ENCODE measurements at places on chromosomes 3 and 15.

DNA sequence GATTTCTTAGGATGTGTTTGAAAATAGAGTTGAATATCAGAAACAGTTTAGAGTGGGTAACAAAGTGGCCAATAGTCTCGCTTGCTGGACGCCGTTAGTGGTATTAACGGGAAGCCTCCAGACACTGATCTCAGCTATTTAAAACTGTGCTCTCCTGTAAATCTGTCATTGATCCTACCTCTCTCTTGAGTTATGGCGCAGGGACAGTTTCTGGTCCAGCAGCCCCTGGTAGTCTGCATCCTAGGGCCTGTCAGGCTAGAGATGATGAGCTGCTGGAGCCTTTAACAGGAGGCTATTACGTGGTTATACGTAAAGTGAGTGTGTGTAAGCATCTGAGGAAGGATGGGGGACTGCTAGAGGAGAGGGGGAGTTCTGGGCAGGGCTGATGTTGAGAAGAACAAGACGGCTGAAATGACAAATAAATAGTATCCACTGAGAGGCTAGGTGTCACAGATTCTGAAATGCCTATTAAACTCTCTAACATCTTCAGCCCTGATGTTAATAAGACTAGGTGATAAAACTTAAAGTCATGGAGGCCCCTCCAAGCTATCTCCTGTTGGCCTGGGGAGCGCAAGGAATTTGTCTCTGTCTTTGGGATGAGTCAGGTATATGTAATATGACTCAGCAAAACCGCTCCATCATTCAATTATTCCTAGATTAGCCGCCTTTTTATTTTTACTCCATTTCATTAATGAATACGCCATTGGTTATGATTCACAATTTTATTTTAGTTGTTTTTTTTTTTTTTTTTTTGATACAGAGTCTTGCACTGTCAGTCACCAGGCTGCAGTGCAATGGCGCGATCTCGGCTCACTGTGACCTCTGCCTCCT lies 155.7 kb downstream of the GREM1 start:
- DNase-seq, result no peak

DNA sequence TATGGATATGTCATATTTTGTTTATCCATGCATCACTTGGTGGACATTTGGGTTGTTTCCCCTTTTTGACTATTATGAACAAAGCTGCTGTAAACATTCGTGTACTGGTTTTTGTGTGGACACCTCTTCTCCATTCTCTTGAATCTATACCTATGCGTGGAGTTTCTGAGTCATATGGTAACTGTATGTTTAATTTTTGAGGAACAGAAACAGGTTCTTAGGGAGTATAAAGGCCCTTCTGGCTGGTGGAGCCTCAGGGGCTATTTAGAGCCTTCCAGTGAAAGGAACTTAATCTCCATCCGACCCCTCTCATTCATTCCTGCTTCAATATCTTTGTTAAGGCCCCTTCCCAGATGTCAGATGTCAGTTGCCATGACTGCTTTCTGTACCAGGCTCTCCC lies 14.1 kb upstream of the CTXND1 start:
- DNase-seq, result no peak

DNA sequence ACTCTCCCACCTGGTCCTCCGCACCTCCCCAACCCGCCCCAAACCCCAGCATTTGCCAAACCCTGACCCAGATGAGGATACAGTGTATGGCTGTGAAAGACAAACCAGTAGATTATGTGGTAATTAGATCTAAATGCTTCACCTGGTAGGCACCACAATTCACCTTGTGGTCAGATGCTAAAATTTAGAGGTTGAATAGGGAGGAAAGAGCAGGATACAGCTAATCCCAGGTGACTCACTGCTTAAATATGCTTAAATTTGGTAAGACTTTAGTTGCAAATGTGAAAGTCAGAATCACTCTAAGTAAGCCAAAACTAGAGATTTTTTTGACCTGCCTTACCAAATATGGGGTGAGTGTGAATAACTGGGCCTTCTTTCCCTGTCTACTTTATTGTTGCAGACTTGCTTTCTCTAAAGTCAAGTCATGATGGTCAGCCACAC lies 105.5 kb downstream of the MME start:
- no peak for DNase-seq

GRCh38 chr3:168455814-168456213 lies 360.1 kb upstream of the GOLIM4 start:
- DNase-seq, result no peak

DNA sequence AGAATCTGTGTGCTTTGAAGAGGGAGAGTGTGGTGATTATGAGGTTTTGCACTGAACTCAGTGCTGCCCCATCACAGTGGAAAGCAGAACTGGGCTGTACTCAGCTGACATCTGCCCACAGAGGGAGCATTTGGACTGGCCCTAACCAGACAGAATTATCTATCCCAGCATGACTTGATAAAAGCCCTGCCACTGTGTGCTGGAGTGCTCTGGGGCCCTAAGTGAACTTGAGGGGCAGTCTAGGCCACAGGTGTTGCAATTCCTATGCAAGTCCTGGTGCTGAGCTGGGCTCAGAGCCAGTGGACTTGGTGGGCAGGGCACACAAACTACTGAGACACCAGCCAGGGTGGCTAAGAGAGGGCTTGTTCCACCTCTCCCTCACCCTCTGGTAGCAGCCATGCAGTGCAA lies 269.2 kb upstream of the CTNNB1 start:
- no peak for DNase-seq

Data from NCI-H82 (cell line).